CD4-positive, alpha-beta T cell (primary cell): ENCODE measurements at places on chromosomes 2 and 18. TPM values are rescaled to one million over a fixed set of nuclear protein-coding genes. Genes with fewer than 3 reads are reported as not detected.

DNA sequence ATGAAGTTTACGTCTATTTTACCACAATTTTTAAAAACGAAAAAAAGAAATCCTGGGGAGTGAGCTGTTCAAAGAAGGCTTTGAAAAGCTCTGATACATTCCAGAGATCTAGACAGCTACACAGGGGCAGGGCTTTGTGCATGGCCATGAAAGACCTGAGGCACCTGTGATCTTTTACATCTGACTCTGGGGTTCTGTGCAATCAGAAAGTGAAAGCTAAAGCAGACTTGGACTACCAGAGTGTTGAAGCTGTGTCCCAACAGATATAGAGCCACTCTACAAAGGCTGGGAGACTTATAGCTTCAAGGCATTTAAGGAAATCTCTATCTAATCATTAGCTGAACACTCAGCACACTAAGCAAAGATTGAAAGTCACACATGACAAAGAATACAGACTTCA, 34.1 kb downstream of the PARD6G start:
- no peak for DNase-seq

GRCh38 chr18:79903787-79904356, 47.6 kb downstream of the SLC66A2 start:
- no peak for DNase-seq

- peak; percentile 6 for DNase-seq
Observed at GRCh38 chr18:58044370-58045241, 580 bp downstream of the NEDD4L start.

- no peak for DNase-seq
Observed at GRCh38 chr2:179106676-179107428, 56.9 kb upstream of the CCDC141 start.

The SAG gene
- total RNA-seq = 0.03 TPM

- DNase-seq = no peak
Observed at GRCh38 chr18:4878480-4878879, 318.6 kb downstream of the AKAIN1 start.

The IGFBP5 gene
- total RNA-seq = not detected
